ENCODE measurements at places on chromosomes 12 and 14.

DNA sequence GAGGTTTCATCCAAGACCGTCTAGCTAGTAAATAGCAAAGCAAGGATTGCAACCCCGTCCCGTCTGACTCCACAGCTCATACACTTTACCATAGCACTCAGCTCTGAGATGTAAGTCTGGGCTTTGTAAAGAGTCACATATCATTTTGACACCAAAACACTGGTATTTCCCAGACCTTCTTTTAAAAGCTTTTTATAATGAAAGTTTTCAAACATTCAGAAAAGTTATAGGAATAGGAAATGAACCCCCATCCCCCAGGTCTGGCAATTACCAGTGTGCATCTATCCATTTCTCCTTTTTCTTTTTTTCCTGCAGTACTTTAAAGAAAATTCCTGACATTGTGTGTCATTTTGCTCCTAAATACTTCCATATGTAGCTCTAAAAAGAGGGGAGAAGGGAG is 183.6 kb upstream of the CCND2 start:
- DNase-seq, result no peak

GRCh38 chr12:47832263-47832933 is 12.7 kb upstream of the HDAC7 start:
- DNase-seq, result no peak

DNA sequence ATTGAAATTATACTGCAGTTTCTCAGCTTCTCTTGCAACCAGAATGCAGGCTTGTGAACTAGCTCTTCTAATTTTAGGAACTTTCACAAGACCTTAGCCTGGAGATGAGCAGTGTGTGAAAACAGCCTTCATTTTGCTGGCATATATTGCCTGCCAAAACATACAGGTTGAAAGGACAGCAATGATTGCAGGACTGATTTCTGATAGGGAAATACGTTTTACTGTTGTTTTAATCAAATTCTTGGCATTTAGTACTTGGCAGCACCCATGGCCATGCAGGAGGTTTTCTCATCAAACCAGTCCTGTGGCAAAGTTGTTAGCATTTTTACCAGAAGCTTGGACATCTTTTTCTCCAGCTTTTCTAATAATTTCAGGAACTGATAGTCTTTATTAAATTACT is 91.9 kb upstream of the MUCL1 start:
- no peak for DNase-seq

DNA sequence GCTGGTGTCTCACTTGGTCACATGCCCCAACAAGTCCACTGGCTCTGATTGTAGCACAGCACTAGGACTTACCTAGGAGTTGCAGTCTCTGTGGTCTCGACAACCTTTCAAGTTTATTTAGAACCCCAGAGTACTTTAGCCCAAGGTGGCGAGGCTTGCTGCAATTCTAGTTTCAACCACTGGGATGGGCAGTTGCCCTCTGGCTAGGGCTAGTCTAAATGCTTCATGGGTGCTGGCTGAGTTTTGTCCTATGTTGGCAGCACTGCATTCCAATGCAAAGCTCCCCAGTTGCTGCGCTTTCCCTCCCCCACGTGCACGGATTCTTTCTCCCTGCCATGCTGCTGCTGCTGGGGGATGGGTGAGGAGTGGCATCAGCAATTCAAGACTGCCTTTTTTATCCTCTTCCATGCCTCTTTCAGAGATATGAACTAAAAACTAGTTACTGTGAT is 207.9 kb downstream of the SYNE2 start:
- DNase-seq, result no peak

- DNase-seq, result no peak
These were observed 11.1 kb downstream of the PLEKHA5 start for GRCh38 chr12:19140381-19141236.

DNA sequence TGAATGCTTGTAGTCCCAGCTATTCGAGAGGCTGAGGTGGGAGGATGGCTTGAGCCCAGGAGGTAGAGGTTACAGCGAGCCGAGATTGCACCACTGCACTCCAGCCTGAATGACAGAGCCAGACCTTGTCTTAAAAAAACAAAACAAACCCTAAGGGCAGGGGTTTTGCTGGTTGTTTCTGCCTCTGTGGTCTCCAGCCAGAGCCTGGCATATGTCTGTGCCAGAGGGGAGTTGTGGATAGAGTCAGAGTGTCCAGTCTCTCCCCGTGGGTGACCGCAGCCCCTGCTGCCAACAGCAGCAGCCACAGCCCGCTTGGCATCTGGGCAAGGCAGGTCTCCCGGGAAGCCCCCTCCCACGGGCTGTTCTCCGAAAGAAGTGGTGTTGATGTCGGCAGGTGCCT is 37.6 kb downstream of the MVK start:
- DNase-seq, result no peak

GRCh38 chr12:124125203-124125871 is 152.3 kb downstream of the ZNF664 start:
- DNase-seq, result peak; percentile 82

DNA sequence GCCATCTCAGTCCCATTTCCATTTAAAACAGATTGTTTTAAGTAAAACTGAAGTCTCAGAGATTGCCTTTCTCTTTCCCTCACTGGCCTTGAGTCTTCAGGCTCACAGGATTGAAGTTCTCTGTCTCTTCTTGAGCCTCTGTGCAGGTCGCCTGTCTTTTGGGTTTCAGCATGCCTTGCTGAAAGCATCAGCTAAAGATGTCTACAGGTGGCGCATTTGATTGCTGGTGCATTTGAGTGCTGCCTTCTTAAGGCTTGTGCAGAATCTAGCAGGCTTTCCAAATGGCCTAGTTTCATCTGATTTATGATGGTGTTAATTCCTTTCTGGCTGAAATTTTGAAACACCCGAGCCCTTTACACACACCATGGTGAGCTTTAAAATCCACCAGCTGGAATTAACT is 1062.2 kb upstream of the FBXO33 start:
- no peak for DNase-seq

DNA sequence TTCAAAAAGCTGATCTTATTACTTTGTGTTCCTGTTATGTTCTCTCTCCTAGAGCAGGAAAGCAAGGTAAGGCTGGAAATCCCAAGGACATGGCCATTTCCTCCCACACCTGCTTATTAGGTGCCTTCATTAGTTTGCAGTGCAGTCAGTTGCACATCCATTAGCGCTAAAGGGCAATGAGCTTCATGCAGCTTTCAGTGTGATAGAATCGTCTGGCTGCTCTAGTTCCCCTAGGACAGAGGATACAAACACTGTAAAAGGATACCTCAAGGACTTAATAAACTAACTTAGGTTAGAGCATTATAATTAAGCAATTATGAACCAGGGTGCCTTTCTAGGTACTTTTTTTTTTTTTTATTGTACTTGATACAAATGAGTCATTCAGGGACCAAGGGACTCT is 21.1 kb downstream of the TMEM117 start:
- peak; percentile 32 for DNase-seq

GRCh38 chr12:10189653-10190052 is 10.8 kb downstream of the TMEM52B start:
- no peak for DNase-seq

GRCh38 chr12:107586256-107586970 is 99.2 kb upstream of the PWP1 start:
- no peak for DNase-seq

DNA sequence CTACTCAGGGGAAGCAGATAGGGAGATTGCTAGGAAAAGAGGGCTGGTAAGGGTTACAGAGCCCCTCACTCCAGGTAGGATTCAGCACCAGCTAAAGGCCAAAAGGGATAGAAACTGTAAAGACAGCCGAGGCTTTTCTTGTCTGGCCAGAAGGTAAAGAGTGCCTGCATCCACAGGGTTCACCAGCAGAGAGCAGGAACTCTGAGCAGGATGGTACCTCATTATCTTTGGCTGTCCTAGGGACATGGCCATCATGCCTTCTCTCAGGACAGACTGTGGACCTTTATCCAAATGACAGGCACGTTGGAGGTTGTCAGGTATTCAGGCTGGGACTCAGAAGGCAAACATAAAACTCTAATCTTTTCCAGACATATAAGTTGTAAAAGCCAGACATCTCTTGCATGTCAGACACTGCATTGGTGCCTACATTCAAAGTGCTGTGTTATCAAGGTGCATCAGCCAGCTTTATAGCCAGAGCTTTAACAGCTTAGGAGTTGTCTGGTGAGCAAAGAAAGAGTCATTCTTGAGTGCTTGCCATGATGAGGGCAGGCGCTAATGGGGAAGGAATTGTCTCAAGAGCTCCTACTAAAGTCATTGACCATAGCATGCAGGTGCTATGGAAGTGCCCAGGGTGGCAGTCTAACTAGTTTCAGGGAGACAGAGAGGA is 89.5 kb downstream of the PELI2 start:
- DNase-seq, result no peak

- DNase-seq, result no peak
These were observed 28.5 kb downstream of the SLC8B1 start for GRCh38 chr12:113306382-113306781.

DNA sequence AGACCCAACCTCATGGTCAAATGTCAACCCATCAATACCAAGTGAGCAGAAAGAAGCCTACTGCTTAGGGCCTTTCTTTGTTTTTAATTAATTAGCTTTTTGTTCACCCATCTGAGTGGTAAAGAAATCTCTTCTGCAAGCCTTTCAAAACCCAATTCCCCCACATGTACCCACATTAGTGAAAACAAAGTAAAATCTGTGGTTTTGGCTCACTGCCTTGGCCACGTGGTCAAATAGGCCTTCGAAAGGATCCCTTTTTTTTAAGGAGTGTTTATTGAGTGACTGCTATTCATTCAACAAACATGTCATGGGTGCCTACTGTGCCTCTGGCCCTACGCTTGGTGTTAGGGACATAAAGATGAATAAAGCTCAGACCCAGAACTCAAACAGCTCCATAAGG is 160.1 kb downstream of the NUAK1 start:
- DNase-seq, result no peak

DNA sequence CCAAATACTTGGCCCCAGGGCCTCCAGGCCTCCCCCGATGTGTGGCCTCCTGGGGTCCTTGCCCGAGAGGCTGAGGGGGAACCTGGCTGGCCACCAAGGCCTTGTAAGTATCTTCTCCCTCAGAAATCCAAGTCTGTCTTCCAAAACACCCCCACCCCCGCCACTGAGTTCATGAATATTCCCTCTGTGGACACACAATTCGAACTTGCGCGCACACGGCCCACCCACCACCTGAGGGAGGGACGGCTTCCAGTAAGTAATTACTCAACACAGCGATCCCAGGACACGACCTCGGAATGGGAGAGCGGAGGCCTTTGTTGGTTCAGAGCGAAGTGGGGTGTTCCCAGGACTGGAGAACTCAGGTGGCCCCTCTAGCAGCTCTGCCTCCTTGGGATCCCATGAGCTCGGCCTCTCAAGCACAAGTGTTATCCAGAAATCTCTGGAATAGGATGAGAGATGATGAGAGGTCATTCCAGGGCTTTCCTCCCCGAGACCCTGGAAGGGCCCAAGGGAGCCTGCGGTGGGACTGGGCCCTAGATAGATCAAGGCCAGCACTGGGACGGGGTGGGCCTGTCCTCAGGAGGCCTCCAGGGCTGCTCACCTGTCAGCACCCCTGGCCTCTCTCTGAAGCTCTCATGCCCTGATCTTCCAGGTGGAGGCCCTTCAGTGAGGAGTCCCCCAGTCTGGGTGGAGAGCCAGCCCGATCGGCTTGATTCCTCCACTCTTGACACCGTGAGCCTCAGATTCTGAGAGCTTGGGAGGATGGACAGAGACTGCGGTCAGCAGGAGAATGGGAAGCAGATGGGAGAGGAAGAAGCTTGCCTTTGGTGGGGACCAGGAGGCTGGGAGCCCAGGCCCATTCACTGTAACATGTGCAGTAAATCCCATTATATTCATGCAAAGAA is 219.0 kb upstream of the RTL1 start:
- no peak for DNase-seq

DNA sequence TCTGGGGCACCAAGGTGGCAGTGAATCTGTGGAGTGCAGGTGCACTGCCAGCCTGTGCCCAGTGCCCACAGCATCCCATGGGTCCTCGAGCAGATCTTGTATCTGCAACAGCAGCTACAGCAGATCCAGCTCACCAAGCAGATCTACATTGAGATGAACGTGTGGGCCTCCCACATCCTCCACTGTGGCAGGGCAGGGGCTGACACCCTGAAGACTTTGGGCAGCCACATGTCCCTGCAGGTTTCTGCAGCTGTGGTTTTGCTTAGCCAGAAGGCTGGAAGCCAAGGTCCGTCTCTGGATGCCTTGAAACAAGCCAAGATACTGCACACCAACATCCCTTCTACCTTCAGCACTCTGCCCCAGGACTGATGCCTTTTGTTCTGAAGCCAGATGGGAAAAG is 338.8 kb upstream of the OR4E1 start:
- no peak for DNase-seq

GRCh38 chr14:90381011-90381786 is 15.6 kb upstream of the CALM1 start:
- peak; percentile 40 for DNase-seq

GRCh38 chr14:87186737-87187136 is 806.2 kb downstream of the GALC start:
- DNase-seq, result no peak

GRCh38 chr14:22497144-22497423 is 91.9 kb downstream of the DAD1 start:
- no peak for DNase-seq

GRCh38 chr12:60475825-60476224 is 880.0 kb downstream of the SLC16A7 start:
- DNase-seq, result no peak

- DNase-seq, result no peak
These were observed 40.5 kb downstream of the CD163L1 start for GRCh38 chr12:7403466-7403865.

GRCh38 chr12:52730793-52731192 is 27.5 kb upstream of the KRT77 start:
- DNase-seq, result no peak

- DNase-seq, result no peak
These were observed 54.7 kb downstream of the PITPNM2 start for GRCh38 chr12:123096182-123096581.

DNA sequence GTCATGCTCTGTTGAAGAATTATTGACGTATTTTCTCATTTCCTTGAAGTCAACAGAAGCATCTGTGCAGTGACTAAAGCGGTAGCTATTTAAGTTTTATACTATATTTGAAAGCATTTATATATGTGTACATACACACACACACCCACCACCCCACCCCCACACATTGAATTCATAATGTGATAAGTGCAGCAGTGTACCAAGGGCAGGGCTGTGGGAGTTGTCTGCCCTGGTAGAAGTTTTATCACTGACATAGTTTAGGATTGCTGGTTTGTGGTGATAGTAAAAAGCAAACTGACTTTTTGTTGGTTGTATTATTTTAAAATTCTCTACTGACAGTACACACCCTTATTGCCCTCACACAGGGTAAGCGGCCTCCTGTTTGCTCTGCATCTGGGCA is 39.1 kb downstream of the GAS2L3 start:
- no peak for DNase-seq

DNA sequence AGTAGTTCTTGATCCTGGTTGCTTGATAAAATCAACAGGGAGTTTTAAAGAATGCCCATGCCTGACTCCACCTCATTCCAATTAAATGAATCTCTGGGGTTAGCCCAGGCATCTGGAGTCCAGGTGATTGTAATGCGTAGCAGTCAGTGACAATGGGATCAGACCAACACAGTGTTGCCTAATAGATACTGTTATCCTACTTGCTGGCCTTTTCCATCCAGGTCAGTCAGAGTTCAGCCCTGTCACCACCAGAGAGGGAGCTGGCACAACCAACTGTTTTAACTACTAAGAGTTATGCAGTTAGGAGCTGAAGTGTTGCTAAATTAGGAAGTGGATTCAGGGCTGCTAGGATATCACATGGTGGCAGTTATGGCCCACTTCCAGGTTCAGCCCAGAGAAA is 107.1 kb downstream of the GPR135 start:
- no peak for DNase-seq

GRCh38 chr14:92585981-92586937 is 72.7 kb downstream of the RIN3 start:
- no peak for DNase-seq

- DNase-seq, result no peak
These were observed 212.6 kb downstream of the PTPRO start for GRCh38 chr12:15534874-15535273.

All from NCI-H2081 (cell line).